NCI-H510A (cell line): ENCODE measurements at places on chromosomes 5 and 9.

- no peak for DNase-seq
These were observed 65.0 kb downstream of the PRRT1B start for GRCh38 chr9:131610231-131610761.

- no peak for DNase-seq
These were observed 80.8 kb downstream of the MAPKAP1 start for GRCh38 chr9:125626187-125626586.

DNA sequence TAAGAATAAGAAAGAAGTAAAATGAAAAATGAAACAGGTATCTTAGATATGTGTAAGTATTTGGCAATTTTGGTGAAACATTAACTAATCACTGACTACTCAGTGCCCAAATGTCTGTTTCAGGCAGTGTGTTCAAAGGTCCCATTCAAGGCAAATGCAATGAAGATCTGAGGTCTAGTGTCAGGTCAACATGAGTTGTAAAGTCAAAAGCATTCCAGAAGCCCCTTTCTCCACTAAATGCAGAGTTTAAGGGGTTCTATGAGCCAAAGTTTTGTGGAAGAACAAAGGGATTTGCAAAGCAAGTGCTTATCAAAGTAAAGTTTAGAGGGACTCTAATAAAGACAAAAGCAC is 71.0 kb upstream of the GPBP1 start:
- DNase-seq = no peak

DNA sequence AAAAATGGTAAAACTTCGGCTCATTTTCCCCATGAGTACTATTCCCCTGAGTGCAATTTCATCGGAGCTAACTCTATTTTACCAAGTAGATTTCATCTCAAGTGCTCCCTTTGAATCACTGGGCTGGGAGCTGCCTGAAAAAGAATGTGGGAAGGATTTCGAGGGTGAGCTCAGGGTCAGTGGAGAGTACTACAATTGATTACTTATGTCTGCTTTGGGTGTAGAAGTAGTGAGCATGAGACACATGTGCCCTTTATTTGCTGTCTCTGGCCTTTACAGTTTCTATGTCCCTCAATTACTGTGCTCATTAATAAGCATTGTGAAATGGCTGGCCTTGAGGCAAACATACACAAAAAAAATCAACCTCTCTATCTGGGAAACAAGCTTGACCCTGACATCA is 172.7 kb upstream of the RFX3 start:
- DNase-seq = no peak

- DNase-seq = no peak
These were observed 288.9 kb upstream of the MPDZ start for GRCh38 chr9:13568405-13568804.

- no peak for DNase-seq
These were observed 196.2 kb downstream of the DTWD2 start for GRCh38 chr5:118791926-118792734.

DNA sequence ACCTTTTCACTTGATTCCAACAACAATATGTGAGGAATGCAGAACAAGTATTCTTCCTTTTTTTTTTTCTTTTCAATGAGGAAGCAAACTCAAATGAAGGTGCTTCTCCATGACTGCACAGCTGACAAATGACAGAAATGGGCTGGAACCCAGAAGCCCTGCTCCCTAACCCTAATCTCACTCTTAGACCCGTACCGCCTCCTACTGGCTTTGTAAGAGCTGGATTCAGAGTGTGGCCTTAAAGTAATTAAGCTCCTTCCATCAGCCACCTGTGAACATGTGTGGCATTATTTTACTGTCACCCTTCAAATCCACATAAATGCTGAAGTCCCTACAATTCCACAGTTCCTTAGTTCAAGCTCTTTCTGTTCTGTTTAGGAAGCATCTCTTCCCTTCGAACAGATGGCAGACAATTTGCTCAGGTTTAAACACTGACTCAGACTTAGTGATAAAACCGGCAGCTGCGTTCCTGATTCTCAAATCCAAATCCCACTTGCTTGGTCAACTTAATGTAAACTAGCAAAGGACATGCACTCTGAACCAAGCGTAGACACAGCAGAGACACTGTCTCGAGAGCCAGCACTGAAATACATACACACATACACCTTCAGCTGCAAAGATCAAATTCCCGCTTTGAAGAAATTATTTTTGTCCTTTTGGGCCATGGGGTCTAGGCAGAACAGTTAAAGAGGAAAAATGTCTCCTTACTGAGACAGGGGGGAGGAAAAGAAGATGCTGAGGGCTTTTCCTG is 316.7 kb upstream of the TLE4 start:
- no peak for DNase-seq

DNA sequence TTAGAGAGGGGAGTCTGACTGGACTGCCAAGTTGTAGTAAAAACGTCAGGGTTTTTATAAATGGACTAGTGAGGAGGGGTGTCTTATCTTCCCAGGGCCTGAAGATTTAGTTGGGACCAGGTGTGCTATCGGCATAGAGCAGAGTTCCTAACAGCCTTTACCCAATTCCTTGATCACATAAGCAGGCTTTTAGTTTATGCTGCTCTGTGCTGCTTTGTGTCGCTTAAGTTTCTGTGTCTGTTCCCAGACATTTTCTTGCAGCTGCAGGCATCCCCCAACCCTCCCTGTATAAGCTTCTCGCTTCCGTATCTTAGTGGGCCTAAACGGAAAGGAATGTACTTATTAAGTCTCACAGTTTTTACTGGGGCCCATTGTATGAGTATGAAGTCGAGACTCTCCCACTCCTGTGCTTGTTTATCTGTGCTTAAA is 2.6 kb upstream of the SMC5 start:
- no peak for DNase-seq

DNA sequence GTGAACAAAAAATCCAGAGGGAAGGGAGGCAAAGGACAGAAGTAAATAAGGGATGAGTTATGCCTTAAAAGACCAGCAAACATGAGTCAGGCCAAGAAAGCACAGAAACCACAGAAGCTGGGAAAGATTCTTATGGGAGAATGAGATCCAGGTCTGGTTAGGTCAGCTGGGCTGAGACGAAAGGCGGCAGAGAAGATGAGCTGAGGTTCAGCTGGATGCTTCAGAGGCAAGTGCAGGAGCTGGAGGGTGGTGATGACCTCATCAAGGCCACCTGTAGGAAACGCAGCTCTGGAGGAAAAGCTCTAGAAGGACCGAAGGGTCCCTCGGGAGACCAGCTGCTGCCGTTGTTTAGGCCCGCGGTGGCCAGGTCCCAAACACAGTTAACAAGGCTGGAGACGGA is 152.0 kb downstream of the MYO10 start:
- DNase-seq = no peak

DNA sequence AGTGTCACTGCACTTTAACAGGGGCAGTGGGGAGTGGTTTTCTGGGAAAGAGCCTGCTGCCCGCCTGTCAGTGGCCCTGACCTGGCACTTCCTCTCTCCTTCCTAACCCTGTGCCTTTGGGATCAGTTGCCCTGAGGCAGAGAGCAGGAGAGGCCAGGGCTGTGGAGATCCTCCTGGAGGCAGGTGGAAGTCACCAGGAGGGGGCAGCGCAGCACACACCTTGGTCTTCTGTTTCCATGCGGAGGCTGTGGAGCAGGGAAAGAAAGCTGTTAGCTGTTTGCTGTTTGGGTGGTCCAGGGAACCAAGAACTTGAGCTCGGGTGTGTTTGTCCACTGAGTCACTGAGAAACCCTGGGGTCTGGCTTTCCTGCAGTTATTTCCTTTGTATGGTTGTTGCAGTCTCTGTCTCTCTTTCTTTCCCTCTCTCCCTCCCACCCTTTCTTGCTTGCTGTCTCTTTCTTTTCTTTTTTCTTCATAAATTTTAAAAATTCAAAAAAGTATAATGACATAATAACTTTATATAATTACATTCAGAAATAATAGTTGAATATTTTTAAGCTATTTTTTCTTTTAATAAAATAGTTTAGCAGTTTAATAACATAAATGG is 28.1 kb downstream of the NTRK2 start:
- peak; percentile 11 for DNase-seq

- no peak for DNase-seq
These were observed 128.9 kb downstream of the LRRC70 start for GRCh38 chr5:62707563-62707962.

DNA sequence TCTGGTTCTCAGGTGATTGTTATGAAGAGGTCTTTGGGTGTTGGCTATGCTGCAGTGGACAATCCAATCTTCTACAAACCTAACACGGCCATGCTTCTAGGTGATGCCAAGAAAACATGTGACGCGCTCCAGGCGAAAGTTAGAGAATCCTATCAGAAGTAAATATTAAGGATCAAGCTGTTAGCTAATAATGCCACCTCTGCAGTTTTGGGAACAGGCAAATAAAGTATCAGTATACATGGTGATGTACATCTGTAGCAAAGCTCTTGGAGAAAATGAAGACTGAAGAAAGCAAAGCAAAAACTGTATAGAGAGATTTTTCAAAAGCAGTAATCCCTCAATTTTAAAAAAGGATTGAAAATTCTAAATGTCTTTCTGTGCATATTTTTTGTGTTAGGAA is 101.3 kb downstream of the NNT start:
- no peak for DNase-seq

- no peak for DNase-seq
These were observed 143.5 kb downstream of the LPAR1 start for GRCh38 chr9:110894731-110895130.

- no peak for DNase-seq
These were observed 158.9 kb downstream of the HINT1 start for GRCh38 chr5:131005963-131006684.

GRCh38 chr5:72441862-72442540 is 65.2 kb downstream of the ZNF366 start:
- no peak for DNase-seq

GRCh38 chr9:28287455-28287854 is 714.2 kb upstream of the C9orf72 start:
- no peak for DNase-seq

GRCh38 chr5:21058289-21058688 is 1070.3 kb upstream of the CDH18 start:
- DNase-seq = no peak

GRCh38 chr5:53985796-53986195 is 324.6 kb downstream of the ARL15 start:
- no peak for DNase-seq

- no peak for DNase-seq
These were observed 29.2 kb downstream of the RFK start for GRCh38 chr9:76365028-76365427.

DNA sequence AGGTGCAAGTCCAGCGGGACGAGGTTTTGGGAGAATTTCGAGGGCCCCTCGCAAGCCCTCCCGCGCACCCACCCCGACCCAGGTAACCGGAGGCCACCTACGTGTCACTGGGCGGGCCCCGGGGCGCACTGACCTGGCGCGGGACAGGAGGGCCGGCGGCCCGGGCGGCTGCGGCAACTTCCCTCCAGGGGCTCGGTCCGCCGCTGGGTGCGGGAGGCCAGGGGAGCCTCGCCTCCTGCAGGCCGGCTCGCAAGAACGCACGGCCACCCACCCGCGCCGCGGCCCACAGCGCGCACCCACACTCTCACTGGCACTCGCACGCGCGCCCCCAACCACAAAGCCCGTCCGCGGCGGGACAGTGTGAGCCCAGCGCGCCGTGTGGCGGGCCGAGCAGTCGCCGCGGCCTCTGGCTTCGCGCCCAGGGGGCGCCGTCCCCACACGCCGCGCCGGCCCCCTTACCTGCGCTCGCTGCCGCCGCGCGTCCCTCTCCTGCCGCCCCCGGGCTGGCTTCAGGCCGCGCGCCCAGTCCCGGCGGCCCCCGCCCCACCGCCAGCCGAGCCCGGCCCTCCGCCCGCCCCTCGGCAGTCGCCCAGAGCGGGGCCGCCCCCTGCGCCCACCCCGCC is 451 bp downstream of the LPAR1 start:
- no peak for DNase-seq
